AG08395 (cell line): ENCODE measurements at places on chromosomes 7 and 10.

- DNase-seq = no peak
Measured at GRCh38 chr7:39293056-39293823, 273.0 kb upstream of the YAE1 start.

DNA sequence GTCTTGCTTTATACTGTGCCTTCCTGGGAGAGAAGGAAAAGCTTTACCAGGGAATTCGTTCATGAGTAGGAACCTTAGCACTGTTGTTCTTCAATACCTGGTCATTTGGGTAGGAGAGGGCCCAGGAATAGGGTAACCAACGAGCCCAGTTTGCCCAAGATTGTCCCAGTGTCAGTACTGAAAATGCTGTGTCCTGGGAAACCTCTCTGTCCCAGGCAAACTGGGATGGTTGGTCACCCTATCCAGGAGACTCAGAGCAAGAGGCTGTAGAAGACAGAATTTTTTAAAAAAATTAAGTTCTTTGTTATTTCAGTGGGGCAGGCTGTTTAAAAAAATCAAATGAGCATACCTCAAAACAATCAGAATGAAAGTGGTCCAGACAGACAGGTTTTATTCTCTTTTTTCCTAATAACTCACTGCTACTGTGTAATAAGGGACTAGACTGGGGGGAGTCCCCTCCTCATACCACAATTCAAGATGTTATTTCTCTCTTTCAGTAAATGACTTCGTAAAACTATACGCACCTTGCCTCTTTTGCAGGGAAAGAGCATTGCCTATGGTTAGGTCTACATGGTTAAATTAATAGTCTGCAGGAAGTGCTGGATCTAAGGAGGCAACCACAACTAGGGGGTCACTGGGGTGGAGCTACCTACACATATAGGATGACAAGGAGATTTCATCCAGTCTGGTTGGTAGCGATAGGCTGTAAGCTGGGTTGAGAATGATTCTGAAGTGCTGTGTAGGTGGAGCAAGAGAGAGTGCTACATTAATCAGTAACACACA lies 41.1 kb upstream of the FAM133B start:
- DNase-seq = no peak

DNA sequence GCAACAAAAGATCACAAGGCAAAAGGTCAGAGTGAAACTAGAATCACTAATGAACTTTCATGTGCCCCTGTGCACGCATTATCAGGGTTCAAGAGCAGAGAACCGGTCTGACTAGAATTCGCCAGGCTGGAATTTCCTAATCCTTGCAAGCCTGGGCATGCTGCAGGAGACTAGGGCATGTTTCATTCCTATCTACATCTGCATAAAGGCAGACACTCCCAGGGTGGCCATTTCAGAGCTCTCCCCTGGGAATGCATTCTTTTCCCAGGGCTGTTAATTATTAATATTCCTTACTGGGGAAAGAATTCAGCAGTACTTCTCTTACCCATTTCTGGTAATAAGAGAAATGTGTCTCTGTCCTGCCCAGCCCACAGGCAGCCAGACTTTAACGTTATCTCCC lies 90.5 kb downstream of the CDC14C start:
- no peak for DNase-seq

- no peak for DNase-seq
Measured at GRCh38 chr7:133641436-133641835, 388.6 kb downstream of the EXOC4 start.

- DNase-seq = no peak
Measured at GRCh38 chr10:51932530-51932929, 233.1 kb upstream of the CSTF2T start.

DNA sequence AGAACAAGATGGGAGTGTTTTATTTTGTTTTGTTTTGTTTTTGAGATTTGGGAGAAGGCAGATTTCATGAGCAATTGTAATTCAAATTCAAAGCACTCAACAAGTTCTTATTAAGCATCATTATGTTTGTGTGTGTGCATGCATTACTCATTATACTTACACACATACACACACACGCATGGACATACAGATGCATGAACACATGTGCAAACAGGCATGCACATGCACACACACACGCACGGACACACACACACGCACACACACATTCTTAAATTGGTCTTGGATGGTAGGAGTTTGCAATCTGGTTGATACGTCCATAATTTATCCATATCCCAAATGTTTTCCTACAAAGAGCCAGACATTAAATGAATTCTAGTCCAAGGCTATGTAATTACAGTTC lies 702.8 kb downstream of the INHBA start:
- no peak for DNase-seq

DNA sequence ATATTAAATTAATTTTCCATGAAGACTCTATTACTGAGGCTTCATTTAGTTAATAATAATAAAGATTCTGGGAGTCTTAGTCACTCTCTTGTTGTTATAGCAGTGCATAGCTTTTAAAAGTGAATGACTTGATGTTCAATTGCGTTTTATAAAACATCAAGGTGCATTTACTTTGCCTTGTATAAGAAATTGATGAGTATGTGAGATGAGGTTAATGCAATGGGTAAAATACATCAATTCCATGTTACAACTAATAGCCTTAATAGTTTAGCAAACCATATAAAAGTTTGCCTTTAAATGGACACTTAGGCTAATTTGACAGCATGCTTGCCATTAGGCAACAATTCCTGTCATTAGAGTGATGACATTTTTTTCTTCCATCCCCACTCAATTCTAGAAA lies 173.6 kb upstream of the TEX47 start:
- DNase-seq = no peak

GRCh38 chr10:3720228-3721019 lies 64.6 kb downstream of the KLF6 start:
- DNase-seq = peak; percentile 81

DNA sequence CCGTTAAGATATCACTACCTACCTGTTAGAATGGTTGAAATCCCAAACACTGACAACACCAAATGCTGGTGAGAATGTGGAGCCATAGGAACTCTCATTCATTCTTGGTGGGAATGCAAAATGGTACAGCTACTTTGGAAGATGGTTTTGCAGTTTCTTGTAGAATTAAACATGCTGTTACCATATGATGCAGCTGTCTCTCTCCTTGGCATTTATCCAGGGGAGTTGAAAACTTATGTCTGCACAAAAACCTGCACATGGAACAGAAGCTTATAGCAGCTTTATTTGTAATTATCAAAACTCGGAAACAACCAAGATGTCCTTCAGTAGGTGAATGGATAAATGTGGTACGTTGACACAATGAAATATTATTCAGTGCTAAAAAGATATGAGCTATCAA lies 199.5 kb downstream of the BICC1 start:
- DNase-seq = no peak

- DNase-seq = no peak
Measured at GRCh38 chr10:74391786-74392185, 240.8 kb downstream of the ADK start.

DNA sequence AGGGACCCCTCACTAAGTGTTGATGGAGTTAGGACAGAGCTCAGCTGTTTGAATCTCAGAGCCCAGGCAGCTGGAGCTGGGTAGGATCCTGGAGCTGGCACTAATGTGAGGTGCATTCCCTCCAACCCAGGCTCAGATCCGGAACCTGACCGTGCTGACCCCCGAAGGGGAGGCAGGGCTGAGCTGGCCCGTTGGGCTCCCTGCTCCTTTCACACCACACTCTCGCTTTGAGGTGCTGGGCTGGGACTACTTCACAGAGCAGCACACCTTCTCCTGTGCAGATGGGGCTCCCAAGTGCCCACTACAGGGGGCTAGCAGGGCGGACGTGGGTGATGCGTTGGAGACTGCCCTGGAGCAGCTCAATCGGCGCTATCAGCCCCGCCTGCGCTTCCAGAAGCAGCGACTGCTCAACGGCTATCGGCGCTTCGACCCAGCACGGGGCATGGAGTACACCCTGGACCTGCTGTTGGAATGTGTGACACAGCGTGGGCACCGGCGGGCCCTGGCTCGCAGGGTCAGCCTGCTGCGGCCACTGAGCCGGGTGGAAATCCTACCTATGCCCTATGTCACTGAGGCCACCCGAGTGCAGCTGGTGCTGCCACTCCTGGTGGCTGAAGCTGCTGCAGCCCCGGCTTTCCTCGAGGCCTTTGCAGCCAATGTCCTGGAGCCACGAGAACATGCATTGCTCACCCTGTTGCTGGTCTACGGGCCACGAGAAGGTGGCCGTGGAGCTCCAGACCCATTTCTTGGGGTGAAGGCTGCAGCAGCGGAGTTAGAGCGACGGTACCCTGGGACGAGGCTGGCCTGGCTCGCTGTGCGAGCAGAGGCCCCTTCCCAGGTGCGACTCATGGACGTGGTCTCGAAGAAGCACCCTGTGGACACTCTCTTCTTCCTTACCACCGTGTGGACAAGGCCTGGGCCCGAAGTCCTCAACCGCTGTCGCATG lies 5.2 kb downstream of the CHPF2 start:
- no peak for DNase-seq

GRCh38 chr7:155962191-155962967 lies 150.1 kb upstream of the SHH start:
- DNase-seq = no peak

- no peak for DNase-seq
Measured at GRCh38 chr7:64312826-64313225, 935 bp upstream of the ZNF736 start.

DNA sequence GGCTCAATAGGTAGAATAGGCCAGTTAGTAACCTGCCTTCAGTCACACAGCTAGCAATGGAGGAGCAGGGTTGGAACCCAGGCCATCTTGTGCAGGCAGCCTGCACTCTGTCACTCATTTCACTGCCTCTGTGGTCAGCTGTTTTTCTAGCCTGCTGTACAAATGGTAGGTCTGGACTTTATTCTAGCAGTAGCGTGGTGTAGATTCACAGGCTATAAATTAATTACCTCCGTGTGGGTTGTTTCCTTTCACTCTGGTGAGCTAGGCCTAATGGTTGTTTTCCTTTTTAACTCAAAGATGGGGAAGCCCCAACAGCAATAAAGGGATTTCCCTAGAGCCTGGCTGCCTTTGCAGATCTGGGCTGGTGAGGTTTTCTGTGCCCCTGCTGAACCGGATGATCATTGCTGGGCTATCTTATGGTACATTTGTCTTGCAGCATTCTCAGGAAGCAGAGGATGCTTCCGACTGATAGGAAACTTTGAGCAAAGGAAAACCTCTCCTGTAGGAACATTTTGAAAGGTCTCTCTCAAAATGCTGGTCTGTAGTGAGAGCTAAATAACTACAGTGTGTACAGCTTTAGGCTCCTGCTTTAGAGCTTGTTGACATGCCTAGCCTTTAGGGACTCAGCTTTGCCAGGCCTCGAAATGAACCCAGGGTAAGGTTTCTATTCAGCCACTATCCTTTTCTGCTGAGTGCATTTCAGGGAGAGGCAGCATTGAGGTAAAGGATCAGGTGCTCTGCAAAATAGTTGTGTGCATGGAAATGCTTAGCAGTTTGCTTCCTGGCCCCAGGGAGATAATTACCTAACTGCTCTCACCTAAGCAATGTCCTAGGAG lies 157.4 kb downstream of the ST7 start:
- DNase-seq = no peak

DNA sequence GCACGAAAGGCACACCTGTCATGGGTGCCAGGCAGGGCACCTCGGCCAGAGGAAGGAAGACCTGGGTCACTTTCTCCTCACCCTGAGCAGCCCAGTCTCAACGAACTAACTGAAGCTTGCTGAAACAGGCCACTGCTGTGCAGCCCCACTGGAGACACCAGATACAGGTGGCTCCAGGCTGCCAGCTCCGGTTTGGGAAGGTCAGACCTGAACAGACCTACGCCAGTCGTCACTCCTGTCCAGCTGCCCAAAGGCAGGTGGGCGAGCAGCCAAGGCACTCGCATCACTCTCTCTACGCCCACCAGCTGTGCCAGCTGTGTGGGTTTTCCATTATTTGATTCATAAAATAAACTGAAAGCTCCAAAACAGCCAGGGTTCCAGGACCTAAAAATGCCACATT lies 256.1 kb downstream of the ZMYND11 start:
- DNase-seq = no peak

DNA sequence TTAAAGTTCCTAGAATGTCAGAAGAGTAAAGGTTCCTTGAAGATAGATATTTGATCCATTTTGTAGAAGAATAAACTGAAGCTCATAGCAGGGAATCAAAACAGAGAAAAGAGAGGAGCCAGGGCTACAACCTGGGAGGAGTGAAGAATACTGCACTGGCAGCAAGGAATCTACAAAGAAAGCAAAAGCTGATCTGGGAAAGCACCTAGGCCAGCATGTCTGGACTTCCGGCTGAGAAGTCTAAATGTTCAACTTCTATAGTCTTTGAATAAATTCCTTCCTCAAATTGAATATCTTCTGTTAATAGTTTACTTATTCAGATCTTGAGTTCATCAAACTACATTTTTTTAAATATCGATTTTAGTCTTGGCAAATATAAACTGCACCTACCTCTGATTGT lies 78.2 kb downstream of the VPS41 start:
- no peak for DNase-seq

GRCh38 chr7:7180725-7181449 lies 1.5 kb upstream of the C1GALT1 start:
- no peak for DNase-seq

DNA sequence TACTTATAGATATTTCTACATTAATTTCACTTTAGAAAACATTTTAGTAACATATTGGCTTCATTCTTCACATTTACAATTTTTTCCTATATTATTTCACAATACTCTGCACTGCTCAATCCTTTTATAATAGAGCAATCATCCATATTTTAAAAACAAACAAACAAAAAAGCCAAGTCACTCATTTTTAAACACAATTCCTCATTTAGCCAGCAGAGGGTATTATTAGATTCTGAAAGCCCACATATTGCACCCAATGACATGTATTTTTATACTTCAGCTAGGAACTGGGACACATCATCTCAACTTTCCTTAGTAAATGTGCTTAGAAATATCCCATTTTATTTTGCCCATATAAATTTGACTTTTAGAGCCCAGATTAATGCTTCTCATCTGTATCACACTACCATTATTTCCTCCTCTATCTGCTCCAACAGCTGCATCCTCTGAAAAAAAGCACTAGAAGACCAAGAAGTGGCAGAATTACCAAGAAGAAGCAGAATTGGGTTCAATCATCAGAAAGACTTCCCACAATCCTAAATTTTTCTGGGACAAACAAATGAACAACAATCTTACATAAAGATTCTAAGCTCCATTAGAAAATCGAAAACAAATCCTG lies 29.5 kb downstream of the CTNNA3 start:
- peak; percentile 6 for DNase-seq

DNA sequence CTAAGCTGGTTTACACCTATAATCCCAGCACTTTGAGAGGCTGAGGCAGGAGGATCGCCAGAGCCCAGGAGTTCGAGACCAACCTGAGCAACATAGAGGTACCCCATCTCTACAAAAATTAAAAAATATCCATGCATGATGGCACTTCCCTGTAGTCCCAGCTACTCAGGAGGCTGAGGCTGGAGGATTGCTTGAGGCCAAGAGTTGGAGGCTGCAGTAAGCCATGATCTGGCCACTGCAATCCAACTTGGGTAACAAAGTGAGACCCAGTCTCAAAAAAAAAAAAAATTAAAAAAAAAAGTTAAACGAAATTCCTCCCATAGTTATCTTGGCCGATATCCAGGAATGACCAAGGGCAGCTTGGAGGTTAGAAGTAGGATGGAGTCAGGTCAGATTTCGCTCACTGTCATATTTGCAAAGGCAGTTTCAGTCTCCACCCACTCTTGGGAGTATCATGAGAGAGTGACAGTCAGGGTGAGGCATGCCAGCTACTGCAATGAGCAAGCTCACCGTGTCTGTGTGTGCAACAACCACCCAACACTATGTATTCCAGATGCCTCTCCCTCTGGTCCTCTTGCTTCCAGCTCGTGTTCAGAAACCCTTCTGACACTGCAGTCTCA lies 6.0 kb upstream of the ZDHHC4 start:
- no peak for DNase-seq

- no peak for DNase-seq
Measured at GRCh38 chr7:129047761-129048160, 7.2 kb downstream of the TNPO3 start.

- no peak for DNase-seq
Measured at GRCh38 chr7:76304888-76305375, 2.5 kb downstream of the HSPB1 start.
